ENCODE measurements at places on chromosomes 4 and X.

GRCh38 chrX:73446831-73447230 is at the start of gene CDX4:
CDX4 (plus strand) TSS chrX:73447053; CDS start chrX:73447254, 201 bp downstream.
- no peak for DNase-seq

GRCh38 chr4:42048394-42048793 is 58.1 kb downstream of the SLC30A9 start:
- DNase-seq = peak; percentile 59

- no peak for DNase-seq
Observed at GRCh38 chr4:83320548-83320947, 14.1 kb downstream of the HPSE start.

GRCh38 chr4:189600718-189601435 is 339.8 kb upstream of the FRG1 start:
- DNase-seq = no peak

DNA sequence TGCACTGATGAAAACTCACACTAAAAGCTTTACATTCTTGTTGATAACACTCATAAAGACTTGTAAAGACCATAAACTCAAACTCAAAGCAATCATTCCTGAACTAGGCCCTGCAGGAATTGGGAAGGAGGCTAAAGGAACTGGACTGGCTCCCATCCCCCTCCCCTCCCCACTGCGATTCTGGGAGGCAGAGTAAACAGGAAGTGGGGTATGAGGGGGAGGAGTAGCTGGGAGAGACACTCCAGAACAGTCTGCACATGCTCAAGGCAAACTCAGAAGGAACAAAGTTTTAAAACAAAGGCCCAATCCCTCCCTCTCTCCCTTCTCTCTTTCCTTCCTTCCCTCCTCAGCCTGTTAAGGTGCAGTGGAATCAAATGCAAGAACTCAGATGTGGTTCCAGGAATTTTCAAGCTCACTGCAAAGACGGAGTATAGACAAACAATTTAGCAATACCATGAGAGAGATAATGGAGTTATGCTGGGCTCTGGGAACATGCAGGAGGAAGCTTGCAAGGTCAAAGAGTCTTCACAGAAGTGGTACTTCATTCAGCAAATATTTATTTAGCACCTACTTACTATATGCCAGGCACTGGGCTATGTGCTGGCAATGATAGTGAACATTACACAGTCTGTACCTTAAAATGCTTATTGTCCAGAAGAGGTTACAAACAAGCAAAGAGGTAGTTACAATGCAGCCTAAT is 15.9 kb downstream of the MID1IP1 start:
- peak; percentile 9 for DNase-seq

- DNase-seq = no peak
Observed at GRCh38 chr4:126238013-126238412, 923.3 kb downstream of the FAT4 start.

DNA sequence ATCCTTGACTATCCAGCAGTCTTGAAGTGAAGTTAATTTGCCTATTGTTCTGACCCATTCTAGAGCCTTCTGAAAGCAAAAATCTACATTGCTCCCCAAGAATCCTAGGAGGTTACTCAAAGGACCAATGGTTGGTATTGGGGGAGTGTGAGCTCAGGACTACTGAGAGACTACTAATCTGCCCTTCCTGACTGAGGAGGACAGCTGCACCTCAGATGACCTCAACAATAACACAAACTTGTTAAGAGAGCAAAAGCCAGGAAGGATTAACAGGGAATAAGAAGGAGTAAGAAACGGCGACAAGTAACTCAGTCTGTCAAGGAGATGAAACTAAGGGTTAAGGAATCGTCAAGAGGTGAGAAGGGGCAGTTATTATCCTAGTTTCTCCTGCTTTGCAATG is 43.4 kb downstream of the IDS start:
- DNase-seq = no peak
